ENCODE measurements at places on chromosomes 5 and 9.

DNA sequence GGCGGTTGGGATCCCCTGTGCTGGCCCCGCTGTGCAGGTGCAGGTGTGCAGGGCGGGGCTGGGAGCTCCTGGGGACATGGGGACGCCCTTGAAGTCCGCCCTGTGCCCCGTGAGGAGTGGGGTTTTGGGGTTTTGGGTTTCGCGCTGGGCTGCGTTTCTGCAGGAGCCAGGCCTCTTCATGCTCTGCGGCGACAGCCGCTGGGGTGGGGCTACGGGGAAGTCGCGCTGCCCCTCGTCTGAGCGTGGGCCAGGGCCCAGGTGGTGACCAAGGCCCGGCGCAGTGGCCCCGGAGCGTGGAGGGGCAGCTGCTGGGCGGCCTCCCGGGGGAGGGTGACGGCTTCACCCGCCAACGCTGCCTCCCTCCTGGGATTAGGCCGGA is 47.8 kb upstream of the IRX4 start:
- peak; percentile 32 for DNase-seq

- DNase-seq, result peak; percentile 84
Observed at GRCh38 chr9:129888293-129889121, 53.2 kb downstream of the USP20 start.

DNA sequence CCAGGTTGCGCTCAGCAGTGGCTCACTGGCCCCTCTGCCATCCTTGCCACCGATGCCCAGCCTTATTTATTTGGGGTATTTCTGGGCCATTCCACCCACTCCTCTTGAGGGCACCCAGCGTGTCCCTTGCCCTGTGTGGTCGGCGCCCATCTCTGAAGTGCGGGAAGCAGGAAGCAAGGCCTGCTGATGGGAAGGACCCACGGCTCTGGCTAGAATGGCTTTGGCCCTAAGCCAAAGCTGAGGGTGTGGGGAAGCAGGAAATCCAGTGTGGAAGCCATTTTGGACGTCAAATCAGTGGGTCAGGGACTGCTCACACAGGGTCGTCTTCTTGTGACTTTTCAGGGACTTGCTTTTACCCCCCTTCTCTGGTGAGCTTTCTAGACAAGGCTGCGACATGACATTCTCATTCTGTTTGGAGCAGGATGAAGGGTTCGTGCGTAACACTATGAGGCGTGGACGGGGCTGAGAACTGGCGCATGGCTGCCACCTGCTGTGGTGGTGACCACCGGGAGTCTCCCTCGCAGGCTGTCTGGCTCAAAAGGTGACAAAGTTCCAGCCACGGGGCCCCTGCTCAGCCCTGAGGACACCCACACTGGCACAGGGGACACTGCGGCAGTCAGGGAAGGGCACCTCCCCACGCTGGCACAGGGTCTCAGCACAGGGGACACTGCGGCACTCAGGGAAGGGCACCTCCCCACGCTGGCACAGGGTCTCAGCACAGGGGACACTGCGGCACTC is 50.7 kb upstream of the NKD2 start:
- no peak for DNase-seq

DNA sequence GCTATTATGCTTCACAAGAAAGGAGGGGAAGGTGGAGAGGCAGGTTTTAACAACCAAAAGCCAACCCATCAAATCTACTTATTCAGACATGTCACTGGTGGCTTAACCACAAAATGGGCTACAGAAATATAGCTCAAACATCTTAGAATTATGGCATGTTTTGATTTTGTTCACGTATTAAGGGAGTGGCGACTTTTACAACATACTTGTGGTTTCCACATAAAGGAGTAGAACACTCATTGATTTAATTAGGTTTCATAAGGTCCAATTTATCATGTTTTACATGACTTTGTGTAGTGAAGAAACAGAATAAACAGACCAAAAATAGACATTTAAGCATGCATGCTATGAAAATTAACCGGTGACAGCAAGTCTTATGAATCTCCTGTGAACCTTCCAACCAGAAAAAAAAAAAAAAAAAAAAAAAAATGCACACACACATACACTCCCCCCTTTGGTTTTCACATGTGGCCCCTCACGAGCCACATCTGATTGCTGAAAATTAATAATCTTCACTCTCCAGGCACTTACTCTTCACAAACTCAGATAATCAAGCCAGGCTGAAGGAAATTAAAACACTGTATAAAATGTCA is 5.4 kb downstream of the ZNF608 start:
- DNase-seq, result peak; percentile 47

DNA sequence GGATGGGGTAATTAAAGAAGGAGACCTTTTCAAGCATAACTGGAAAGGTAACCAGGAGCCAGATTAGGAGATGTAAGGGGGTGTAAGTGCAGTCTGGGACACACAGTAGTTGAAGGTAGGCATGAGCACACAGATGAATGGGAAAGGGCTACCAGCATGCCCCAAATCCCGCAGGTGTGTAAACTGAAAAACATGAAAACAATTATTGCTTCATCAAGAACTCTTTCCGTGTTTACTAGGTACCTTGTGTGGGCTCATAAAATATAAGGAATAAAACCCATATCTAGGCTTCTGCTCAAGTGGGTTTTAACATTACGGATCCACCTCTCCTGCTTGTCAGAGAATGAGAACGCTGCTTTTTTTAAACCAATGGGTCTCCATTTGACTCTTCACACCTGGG is 1.1 kb downstream of the MAPKAP1 start:
- no peak for DNase-seq

DNA sequence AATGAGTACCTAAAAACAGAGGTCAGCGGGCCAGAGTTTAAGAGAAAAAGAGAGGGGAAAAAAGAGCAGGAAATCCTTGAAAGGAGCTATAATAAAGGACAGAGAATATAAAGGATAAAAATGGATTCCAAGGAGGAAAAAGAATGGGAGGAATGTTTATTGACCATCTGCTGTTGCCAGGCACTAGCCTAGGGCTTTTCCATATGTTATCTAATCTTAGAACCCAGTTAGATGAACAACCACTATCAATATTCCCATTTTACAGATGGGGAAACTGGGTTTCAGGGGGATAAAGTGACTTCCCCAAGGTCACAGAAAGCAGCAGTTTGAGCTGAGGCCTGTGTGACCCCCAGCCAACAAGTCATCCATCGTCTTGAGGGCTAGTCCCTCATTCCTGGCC is 232.5 kb downstream of the NR3C1 start:
- DNase-seq, result no peak

DNA sequence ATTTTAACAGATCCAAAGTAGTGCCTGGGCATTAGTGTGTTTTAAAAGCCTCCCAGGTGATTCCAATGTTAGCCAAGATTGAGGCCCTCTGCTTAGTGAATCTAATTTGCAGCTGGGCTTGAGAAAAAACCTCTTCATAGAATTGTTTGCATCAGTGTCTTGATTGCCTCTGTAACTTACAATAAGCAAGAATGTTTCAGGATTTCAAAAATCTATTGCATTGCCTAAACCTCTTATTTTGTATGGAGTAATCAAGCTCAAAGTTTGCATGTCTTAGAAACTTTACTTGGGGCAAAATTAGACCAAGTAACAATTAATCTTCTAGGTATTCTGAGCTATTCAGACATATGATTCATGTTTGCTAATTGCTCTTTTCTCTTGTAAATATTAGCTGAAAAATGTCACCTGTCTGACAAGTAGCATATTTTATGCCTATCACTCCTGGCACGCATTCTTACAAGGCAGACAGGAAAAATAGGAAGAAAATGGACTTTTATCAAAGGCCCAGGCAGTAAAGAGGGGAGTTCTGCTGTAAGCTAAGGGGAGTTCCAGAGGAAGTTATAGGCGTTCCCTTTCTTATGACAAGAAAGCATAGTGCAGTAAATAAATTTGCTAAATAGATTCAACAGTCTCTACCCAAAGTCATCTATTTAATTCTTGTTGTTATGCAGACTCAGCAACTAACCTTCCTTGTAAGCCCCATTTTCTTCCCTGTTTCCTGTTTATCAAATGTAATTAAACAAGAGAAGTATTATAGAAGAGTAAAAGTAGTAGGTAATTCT is 21.0 kb downstream of the PDCD1LG2 start:
- DNase-seq, result peak; percentile 31

- no peak for DNase-seq
Observed at GRCh38 chr9:23686896-23687295, 139.1 kb downstream of the ELAVL2 start.

DNA sequence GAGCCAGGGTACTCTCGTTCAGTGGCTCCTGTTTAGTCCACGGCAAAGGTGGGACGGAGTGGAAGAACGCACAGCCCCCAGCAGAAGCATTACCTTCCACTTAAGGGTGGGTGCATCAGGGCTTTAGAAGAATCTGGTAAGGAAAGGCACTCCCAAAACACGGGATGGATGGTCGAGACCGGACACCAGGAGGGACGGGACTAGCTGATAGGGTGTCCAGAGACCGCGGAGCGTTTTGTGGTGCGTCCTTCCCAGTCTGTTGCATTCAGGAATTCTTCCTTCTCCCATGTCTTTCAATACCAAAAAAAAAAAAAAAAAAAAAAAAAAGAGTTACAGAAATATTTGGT is 545 bp upstream of the CTSV start:
- no peak for DNase-seq

- DNase-seq, result no peak
Observed at GRCh38 chr9:17229945-17230560, 95.2 kb downstream of the CNTLN start.

GRCh38 chr9:120323125-120323524 is 256.8 kb downstream of the CDK5RAP2 start:
- no peak for DNase-seq

- no peak for DNase-seq
Observed at GRCh38 chr5:54547711-54548250, 30.2 kb downstream of the SNX18 start.

GRCh38 chr9:89639367-89639795 is 34.6 kb downstream of the GADD45G start:
- no peak for DNase-seq

DNA sequence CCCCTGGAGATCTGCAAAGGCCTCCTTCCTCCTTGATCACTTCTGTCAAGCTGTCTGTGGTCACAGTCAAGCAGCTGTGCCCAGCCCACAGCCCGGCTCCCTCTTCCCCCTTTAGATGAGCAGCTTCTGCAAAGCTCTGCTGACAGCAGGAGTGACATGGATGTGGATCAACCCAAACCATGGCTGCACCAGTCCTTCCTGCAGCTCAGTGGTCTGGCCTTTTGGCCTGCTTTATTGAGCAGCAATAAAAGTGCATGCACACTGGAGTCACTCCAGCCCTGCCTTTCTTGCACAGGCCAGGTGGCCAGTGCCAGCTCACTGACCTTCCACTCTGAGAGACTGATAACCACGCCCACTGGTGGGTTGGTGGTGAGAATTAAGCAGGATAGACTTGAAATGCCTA is 91.3 kb upstream of the OTULINL start:
- DNase-seq, result peak; percentile 64

DNA sequence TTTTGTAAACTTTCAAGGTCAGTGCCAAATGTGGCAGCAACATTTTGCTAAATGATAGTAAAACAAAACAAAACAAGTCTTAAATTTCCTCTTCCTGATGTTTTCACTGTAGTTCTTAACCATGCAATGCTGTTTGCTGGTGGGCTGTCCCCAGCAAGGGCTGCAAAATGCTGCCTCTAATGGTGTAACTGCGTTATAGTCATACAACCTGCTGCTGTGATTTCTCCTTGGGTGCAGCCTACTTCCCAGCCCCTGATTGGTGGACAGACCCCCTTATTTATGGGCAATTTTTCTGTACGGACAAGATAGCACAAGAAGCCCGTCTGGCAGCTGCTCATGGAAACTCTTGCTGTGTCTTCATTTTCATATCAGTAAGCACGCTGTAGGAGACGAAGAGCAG is 26.6 kb upstream of the PIP5K1B start:
- peak; percentile 71 for DNase-seq

GRCh38 chr5:9301200-9301599 is 244.7 kb downstream of the SEMA5A start:
- no peak for DNase-seq

GRCh38 chr5:32523625-32524024 is 61.7 kb upstream of the SUB1 start:
- DNase-seq, result peak; percentile 19

GRCh38 chr9:99436616-99437015 is 214.5 kb downstream of the SEC61B start:
- DNase-seq, result peak; percentile 22

GRCh38 chr5:158484150-158484549 is 615.6 kb downstream of the EBF1 start:
- no peak for DNase-seq

DNA sequence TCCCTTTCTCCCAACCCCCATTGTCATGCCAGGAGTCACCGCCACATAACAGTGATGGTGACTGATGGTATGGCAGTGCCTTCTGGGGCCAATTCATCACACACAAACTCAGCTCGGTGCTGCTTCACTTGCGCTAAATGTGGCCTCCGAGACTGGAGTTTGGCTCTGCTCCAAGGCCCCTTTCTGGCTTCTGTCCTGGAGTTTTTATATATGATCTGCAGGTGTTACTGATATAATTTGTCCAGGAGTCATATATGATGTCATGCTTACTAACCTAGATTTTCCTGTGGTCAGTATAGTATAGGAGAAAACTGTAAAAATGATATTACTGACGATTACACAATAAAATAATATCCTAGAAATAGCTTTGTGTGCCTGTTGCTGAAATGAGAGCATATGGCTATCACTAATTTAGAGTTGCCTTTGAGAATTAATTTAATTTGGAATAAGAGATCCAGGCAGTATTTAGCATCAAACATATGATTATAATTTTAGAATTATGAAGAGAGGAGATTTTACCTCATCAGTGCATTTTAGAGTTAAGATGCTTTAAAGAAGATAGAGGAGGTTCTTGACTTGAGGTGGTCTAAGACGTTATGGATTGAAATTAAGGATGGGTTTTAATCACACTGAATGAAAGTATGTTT is 334.1 kb upstream of the CD180 start:
- no peak for DNase-seq

GRCh38 chr5:132961887-132962286 is 1.5 kb downstream of the AFF4 start:
- DNase-seq, result peak; percentile 43

- peak; percentile 8 for DNase-seq
Observed at GRCh38 chr5:68464424-68464823, 248.9 kb downstream of the PIK3R1 start.

- DNase-seq, result no peak
Observed at GRCh38 chr5:118224546-118224945, 763.8 kb downstream of the DTWD2 start.

- DNase-seq, result peak; percentile 55
Observed at GRCh38 chr9:124222918-124223720, 34.6 kb upstream of the NEK6 start.

DNA sequence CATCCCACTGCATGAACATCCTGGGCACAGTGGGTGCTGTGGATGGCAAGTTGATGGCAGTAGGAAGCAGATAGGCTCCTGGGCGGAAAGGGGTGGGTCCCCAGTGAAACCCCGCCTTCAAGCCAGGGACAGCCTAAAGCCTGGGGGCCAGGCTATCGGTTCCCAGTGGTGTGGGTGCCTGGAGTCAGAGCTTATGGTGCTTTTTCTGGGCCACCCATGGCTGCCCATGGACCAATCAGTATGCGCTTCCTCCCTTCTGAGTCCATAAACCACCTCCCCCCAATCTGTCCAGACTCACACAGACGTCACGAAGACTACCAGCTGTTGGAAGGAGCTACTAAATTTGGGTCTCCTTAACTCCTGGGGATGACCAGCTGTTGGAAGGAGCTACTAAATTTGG is 17.5 kb upstream of the ECPAS start:
- DNase-seq, result no peak

- no peak for DNase-seq
Observed at GRCh38 chr5:73419465-73420390, 28.8 kb downstream of the FOXD1 start.

All from common myeloid progenitor, CD34-positive (primary cell).